ENCODE measurements at places on chromosomes 4 and X. TPM values are rescaled to one million over a fixed set of nuclear protein-coding genes. Genes with fewer than 3 reads are reported as not detected.
A peak's percentile ranks its signal among the peaks of the same experiment; 100 is the strongest.

ZNF711 gene
- 54.1 TPM for total RNA-seq

GRCh38 chrX:3094261-3094660 lies 53.0 kb downstream of the ARSF start:
- H3K36me3 ChIP-seq = no peaks in the 10 kb centered on the region
- DNase-seq = no peak
- H3K27ac ChIP-seq = peak overlapping the region; percentile 87
- H3K27me3 ChIP-seq = no peaks in the 10 kb centered on the region
- H3K4me1 ChIP-seq = peaks cover 7% of the 10 kb centered on the region

TENM3 gene
- 106 TPM for total RNA-seq

DNA sequence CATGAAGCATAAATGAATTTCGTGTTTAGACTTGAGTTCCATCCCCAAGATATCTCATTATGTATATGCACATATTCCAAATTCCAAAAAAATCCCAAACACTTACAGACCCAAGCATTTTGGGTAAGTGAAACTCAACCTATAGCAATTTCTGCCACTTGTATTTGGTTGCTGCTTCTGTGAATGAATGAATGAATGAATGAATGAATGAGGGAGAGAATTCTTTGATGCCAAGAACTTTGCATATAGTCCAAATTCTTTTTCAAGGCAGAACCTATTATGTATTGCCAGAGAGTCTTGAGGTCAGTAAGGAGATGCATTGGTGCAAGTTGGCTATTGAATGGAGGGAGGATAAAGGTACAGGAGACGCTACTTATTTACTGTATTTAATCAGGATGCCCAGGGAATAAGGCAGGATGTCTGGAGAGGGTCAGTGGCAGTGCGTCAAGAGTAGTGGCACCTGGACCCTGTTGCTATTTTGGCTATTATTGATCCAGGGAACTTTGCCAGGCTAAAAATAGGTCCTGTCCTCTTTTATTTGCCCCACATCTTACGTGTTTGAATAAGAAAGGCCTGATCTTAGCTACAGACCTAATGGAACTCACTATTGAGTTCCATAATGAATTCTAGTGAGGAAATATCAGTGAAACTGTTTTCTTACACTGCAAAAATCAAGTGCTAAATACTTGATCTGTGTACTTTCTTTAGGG lies 33.9 kb downstream of the ANAPC4 start:
- H3K36me3 ChIP-seq = peaks cover 43% of the 10 kb centered on the region
- no peak overlapping the region for H3K27ac ChIP-seq

DNA sequence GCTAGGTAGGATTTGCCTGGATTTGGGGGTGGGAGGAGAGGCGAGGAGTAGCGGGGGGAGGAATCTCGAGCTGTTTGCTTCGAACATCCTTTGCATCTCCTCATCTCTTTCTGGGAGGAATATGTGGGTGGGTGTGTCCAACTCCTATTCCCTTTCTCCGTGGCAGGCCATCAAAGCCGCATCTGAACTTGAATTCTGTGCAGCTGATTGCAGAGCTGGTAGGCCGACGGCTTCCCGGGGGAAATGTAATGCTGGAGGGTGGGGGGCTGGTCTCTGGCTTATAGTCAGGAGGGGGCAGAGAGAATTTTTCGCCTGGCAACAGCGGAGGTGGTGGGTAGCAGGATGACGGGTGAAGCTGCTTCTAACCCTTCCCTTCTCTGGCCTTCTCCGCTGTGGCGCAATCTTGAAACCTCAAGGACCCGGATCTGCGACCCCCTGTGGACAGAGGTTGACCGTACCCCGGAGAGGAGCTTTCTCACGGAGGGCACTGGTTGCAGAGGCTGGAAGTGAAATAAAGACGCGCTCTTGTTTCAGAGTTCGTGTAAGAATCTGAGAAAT lies 628 bp downstream of the ZCCHC12 start:
- H3K4me3 ChIP-seq = peak overlapping the region; percentile 75
- H3K27me3 ChIP-seq = peaks cover 59% of the 10 kb centered on the region
- no peak for DNase-seq
- H3K4me1 ChIP-seq = peaks cover 13% of the 10 kb centered on the region

SPP1 gene
- 30.3 TPM for total RNA-seq

DNA sequence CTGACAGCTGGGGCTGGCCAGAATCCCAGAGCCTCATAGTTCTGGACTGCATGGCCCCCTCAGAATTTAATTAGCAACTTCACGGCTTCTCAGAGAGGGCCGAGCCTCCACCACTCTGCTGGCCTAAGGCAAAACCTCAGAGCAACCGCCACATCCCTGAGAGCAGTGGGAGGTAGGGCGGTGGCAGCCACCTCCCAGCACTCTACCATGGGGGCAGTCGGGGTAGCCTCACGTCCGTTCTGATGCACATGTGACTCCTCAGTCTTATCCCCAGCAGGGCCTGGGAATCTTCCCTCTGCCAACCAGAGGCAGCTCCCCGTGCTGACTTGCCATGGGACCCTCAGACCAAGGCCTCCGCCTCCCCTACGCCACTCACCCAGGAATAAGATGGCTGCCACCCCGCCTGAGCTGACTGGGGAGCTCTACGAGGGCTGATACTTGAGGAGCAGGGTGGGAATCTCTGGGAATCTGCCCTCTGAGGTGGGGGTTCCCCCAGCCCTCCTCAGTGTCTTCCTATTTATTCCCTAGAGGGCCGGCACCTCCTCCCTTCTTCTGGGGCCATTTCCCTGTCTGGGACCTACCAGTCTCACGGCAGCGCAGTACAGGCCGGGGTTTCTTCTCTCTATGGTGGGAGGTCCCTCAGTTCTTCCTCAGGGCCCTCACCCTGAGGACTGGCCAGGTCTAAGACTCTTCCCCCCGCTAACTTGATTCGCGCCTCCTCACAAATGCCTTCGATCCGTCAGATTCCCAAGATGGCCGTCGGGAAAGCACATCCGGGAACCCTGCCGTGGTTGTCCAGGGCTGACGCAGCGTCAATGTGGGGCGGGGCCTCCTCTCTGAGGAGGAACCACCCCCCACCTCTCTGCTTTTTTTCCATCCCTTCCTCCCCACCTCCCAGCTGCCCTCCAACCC lies at the start of gene MAGEC2:
Gene MAGEC2 (minus strand): TSS at position 769 of the 912 bp plus-strand sequence. CDS start 1,303 bp downstream, outside the sequence.
- H3K36me3 ChIP-seq = no peaks in the 10 kb centered on the region
- H3K27me3 ChIP-seq = no peaks in the 10 kb centered on the region
- no peak within 1 kb of the TSS for H3K27ac ChIP-seq
- no peak for DNase-seq
- no peaks in the 10 kb centered on the region for H3K4me1 ChIP-seq

F8A3 gene
- total RNA-seq = 2.7 TPM

- DNase-seq = no peak
- peaks cover 33% of the 10 kb centered on the region for H3K4me1 ChIP-seq
- no peak overlapping the region for H3K27ac ChIP-seq
Observed at GRCh38 chr4:18398661-18399060, 377.1 kb upstream of the LCORL start.

GRCh38 chr4:96992443-96992842 lies 1150.8 kb downstream of the STPG2 start:
- no peak overlapping the region for H3K27ac ChIP-seq
- no peaks in the 10 kb centered on the region for H3K27me3 ChIP-seq
- H3K4me3 ChIP-seq = no peak overlapping the region
- peaks cover 3% of the 10 kb centered on the region for H3K36me3 ChIP-seq
- H3K4me1 ChIP-seq = peaks cover 5% of the 10 kb centered on the region

STOX2 gene
- 104 TPM for total RNA-seq

GRCh38 chrX:125202591-125203248 lies 117.0 kb upstream of the TEX13C start:
- H3K4me3 ChIP-seq = peak overlapping the region; percentile 93
- H3K27ac ChIP-seq = no peak overlapping the region
- peaks cover 86% of the 10 kb centered on the region for H3K27me3 ChIP-seq
- no peaks in the 10 kb centered on the region for H3K36me3 ChIP-seq

DNA sequence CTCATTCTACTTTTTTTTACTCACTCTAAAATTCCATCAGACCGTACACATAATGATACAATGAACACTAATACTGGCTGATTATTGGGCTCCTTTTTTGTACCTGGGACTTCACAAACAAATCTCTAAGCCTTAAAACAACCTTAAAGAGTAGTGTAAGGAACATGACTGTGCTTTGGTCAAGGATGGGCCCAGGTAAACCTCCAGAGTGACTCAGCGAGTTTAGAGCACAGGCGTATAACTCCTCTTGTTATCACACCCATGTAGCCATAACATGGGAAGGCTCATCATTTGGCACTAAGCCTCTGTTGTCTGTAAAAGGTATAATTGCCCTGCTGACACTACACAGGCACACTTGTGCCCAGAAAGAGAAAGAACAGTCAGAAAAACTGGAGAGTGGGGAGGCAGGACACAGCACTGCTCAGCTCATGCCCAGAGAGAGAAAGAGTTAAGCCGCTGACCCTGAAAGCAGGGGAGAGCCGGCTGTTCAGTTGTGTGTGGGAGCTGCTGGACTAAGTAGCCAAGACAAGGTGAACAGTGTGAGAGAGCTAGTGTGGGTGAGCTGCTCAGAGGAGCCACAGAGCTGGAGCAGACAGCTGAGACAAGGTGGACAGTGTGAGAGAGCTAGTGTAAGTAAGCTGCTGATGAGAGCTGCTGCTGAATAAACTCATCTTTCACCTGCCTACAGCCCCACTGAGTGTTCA lies 319.6 kb upstream of the BMP3 start:
- no peaks in the 10 kb centered on the region for H3K27me3 ChIP-seq
- H3K4me1 ChIP-seq = peaks cover 8% of the 10 kb centered on the region
- H3K4me3 ChIP-seq = no peak overlapping the region
- no peak for DNase-seq

GUCY1A1 gene
- total RNA-seq = 52.2 TPM

- H3K27ac ChIP-seq = no peak overlapping the region
- H3K36me3 ChIP-seq = peaks cover 10% of the 10 kb centered on the region
- H3K27me3 ChIP-seq = no peaks in the 10 kb centered on the region
- DNase-seq = no peak
- no peaks in the 10 kb centered on the region for H3K4me1 ChIP-seq
- H3K4me3 ChIP-seq = no peak overlapping the region
Observed at GRCh38 chrX:18596096-18596495, 75.8 kb downstream of the RS1 start.

NIPAL1 gene
- 13.3 TPM for total RNA-seq

RPS6KA6 gene
- 12.4 TPM for total RNA-seq

- H3K4me1 ChIP-seq = peaks cover 14% of the 10 kb centered on the region
- H3K36me3 ChIP-seq = no peaks in the 10 kb centered on the region
- no peak overlapping the region for H3K4me3 ChIP-seq
- no peak overlapping the region for H3K27ac ChIP-seq
- no peaks in the 10 kb centered on the region for H3K27me3 ChIP-seq
Observed at GRCh38 chr4:153075836-153076518, 128.3 kb upstream of the TRIM2 start.

CPLX1 gene
- total RNA-seq = 4.6 TPM

GRCh38 chr4:23560748-23561147 lies 329.1 kb downstream of the PPARGC1A start:
- no peaks in the 10 kb centered on the region for H3K4me1 ChIP-seq
- H3K27ac ChIP-seq = no peak overlapping the region

SSX4B gene
- total RNA-seq = not detected

KLHL15 gene
- 21.9 TPM for total RNA-seq

GRCh38 chr4:55927803-55928437 lies 20.8 kb upstream of the CEP135 start:
- no peak overlapping the region for H3K4me3 ChIP-seq
- H3K27me3 ChIP-seq = no peaks in the 10 kb centered on the region
- H3K36me3 ChIP-seq = no peaks in the 10 kb centered on the region
- H3K4me1 ChIP-seq = peaks cover 15% of the 10 kb centered on the region

CEP135 gene
- total RNA-seq = 15.5 TPM

SMIM10 gene
- 4.0 TPM for total RNA-seq

NLRP2B gene
- total RNA-seq = not detected

CENPVL2 gene
- total RNA-seq = 0.49 TPM

GRCh38 chr4:25377572-25378436 lies 741 bp downstream of the ANAPC4 start:
- H3K27me3 ChIP-seq = no peaks in the 10 kb centered on the region
- H3K27ac ChIP-seq = peak overlapping the region; percentile 84
- no peak for DNase-seq
- H3K4me1 ChIP-seq = peaks cover 14% of the 10 kb centered on the region
- H3K4me3 ChIP-seq = no peak overlapping the region
- H3K36me3 ChIP-seq = peaks cover 4% of the 10 kb centered on the region

GLOD5 gene
- not detected for total RNA-seq

- DNase-seq = no peak
- peaks cover 12% of the 10 kb centered on the region for H3K36me3 ChIP-seq
- no peak overlapping the region for H3K4me3 ChIP-seq
- no peak overlapping the region for H3K27ac ChIP-seq
Observed at GRCh38 chr4:159240687-159241086, 137.8 kb downstream of the RAPGEF2 start.

DNA sequence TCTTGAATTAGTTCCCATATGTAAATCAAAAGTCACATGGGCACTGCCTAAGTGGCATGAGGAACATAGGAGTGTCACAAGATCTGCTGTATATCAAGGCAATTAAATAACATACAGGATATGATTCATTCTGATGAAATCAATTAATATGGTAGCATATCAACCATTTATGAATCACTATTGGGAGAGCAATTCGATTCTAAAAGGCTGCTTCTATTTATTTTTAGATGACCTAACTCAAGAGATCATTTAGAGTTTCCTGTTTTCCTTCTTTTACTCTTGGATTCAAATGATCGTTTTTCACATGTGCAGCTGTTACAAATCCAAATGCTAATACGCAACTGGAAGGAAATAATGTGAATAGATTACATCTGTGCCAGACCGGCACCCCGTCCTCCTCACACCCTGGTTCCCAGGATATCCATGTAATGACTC lies 81.9 kb downstream of the HCCS start:
- H3K36me3 ChIP-seq = no peaks in the 10 kb centered on the region
- DNase-seq = no peak
- peaks cover 23% of the 10 kb centered on the region for H3K4me1 ChIP-seq
- H3K4me3 ChIP-seq = no peak overlapping the region

ENPP6 gene
- total RNA-seq = 0.38 TPM

MYOZ2 gene
- 0.16 TPM for total RNA-seq

- peaks cover 11% of the 10 kb centered on the region for H3K4me1 ChIP-seq
- no peak overlapping the region for H3K27ac ChIP-seq
- no peak overlapping the region for H3K4me3 ChIP-seq
- DNase-seq = no peak
Observed at GRCh38 chr4:29770627-29771026, 949.5 kb upstream of the PCDH7 start.

- peaks cover 17% of the 10 kb centered on the region for H3K4me1 ChIP-seq
- peak overlapping the region; percentile 25 for H3K27ac ChIP-seq
- peak overlapping the region; percentile 17 for H3K4me3 ChIP-seq
- H3K36me3 ChIP-seq = peaks cover 5% of the 10 kb centered on the region
- no peaks in the 10 kb centered on the region for H3K27me3 ChIP-seq
Observed at GRCh38 chr4:676871-677235, 2.5 kb downstream of the MYL5 start.
